GM23248 (cell line): ENCODE measurements at places on chromosomes 16 and 17. TPM values are rescaled to one million over a fixed set of nuclear protein-coding genes. Genes with fewer than 3 reads are reported as not detected.

Gene ANTKMT
- 20.4 and 34.8 TPM in 2 replicates for total RNA-seq

Gene SLC16A13
- total RNA-seq, result 0.25 TPM in 1 of 2 replicates, not detected in the other

Gene SCIMP
- total RNA-seq, result not detected in 2 replicates

Gene USP43
- 0.25 TPM in 1 of 2 replicates, not detected in the other for total RNA-seq

Gene RNF43
- under 0.01 TPM in 1 of 2 replicates, not detected in the other for total RNA-seq
